ENCODE measurements at places on chromosomes 5 and 9.

GRCh38 chr5:59061377-59061776 lies 478.5 kb downstream of the RAB3C start:
- DNase-seq: no peak

- DNase-seq: no peak
These were observed 31.7 kb downstream of the MRPL22 start for GRCh38 chr5:154972476-154973080.

- DNase-seq: no peak
These were observed 4.1 kb downstream of the CFAP95 start for GRCh38 chr9:69824499-69825252.

DNA sequence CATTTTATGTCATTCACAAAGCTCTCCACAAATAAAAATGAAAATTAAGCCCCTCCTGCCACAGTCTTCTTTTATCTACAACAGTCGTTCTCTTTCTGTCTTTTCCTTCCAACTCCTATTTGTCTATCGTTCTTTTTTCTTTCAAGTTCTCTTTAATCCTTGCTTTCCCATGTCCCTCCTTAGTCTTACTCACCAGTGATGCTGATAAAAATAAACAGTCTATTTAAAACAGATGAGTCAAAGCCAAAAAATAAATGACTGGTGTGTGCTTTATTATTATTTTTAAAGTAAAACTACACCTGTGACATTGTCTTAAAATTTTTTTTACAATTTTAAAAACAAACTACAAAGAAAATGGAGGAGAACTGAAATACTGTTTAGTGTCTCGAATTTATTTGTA lies 137.1 kb upstream of the TMEM161B start:
- DNase-seq: no peak

- no peak for DNase-seq
These were observed 26.5 kb downstream of the HMCN2 start for GRCh38 chr9:130292106-130292505.

DNA sequence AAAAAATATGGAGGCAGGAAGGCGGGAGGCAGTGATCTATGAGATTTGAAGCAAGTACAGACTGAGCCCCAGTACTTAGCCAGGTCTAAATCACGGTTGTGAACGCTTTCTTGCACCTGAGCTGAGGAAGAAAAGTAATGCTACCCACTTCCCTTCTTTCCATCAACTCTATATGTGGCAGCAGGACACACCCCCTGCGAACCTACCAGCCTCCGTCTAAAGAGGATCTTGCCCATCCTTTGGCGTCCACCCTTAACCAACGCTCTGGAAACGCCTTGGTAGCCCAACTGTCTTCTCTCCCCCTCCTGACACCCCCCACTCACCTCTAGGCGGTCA lies 545 bp downstream of the HMGCS1 start:
- no peak for DNase-seq

DNA sequence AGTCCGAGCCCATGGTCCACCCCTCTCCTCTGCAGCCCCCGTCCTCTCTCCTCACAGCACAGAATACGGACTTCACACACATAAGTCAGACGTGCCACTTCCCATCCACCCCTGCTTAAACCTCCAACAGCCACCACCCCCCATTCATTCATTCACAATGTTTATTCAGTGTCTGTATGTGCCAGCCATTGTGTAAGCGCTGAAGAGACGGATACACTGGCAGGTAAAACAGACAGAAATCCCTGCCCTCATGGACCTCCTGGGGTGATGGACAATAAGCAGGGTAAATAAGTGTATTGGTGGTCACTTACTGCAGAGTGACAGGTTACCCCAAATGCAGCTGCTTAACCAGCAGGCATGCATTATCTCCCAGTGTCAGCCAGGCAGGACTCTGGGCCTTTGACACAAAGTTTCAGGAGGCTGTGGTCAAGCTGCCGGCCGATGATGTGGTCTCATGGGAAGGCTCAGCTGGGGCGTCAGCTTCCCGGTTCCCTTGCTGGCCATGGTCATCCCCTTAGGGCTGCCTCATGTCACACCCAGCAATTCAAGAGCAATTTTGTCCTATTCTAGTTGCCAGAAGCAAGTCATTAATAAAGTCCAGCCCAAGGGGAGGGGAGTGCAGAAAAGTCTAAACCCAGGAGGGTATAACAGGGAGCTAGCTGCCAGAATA lies 1.8 kb upstream of the PAXX start:
- no peak for DNase-seq

DNA sequence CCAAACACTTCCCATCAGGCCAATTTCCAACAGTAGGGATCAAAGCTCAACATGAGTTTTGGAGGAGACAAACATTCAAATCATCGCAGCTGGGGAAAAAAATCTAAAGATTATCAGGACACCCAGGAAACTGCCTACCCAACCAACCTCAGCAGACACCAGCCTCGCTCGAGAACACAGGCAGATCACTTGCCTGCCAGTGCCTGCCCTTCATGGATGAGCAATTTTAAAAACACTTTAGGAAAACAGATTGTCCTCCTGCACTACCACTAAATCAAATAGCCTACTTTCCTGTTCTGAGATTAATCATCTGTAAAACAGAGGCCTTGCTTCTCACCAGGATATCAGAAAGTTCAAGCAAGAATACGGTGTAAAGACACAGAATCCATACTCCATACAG lies 14.7 kb upstream of the TMEM174 start:
- DNase-seq: no peak

GRCh38 chr5:175517824-175518450 lies 39.6 kb downstream of the SFXN1 start:
- DNase-seq: no peak

GRCh38 chr5:59542851-59543820 lies 350.4 kb downstream of the PDE4D start:
- no peak for DNase-seq

DNA sequence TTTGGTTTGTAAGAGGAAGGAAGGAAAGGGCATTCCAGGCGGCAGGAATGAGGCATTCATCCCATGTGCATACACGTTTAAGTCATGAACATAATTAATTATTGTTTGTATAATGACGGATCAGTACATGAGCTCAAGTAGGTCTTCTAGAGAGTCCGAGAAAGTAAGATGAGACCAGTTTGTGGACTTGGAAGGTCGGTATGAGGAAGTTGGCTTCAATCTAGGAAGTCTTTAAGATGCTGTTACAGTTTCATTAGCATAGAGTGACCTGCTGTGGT lies 2.1 kb downstream of the GTF3C4 start:
- DNase-seq: no peak

GRCh38 chr9:135255841-135256580 lies 168.5 kb downstream of the OLFM1 start:
- DNase-seq: no peak

DNA sequence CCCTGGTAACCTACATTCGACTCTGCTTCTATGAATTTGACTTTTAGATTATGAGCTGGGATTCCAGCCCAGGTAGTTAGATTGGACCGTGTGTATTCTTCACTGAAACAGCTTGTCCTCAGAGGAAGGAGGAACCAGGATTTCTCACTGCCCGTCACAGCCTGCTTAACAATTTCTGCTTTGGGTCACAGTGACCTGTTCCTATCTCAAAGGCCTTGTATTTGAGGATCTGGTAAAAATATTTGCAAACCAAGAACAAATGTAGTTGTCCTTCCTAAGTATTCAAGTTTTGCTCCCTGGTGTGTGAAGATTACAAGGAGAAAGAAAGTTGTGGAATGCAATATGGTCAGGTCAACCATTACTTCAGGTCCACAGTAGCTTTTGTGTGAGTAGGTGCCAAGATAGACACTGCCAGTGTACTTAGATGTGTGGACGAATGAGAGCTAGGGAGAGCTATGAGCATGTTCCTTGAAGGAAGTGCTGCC lies 55.1 kb downstream of the KIF4B start:
- no peak for DNase-seq

- no peak for DNase-seq
These were observed 34.2 kb downstream of the LYRM7 start for GRCh38 chr5:131204964-131205363.

DNA sequence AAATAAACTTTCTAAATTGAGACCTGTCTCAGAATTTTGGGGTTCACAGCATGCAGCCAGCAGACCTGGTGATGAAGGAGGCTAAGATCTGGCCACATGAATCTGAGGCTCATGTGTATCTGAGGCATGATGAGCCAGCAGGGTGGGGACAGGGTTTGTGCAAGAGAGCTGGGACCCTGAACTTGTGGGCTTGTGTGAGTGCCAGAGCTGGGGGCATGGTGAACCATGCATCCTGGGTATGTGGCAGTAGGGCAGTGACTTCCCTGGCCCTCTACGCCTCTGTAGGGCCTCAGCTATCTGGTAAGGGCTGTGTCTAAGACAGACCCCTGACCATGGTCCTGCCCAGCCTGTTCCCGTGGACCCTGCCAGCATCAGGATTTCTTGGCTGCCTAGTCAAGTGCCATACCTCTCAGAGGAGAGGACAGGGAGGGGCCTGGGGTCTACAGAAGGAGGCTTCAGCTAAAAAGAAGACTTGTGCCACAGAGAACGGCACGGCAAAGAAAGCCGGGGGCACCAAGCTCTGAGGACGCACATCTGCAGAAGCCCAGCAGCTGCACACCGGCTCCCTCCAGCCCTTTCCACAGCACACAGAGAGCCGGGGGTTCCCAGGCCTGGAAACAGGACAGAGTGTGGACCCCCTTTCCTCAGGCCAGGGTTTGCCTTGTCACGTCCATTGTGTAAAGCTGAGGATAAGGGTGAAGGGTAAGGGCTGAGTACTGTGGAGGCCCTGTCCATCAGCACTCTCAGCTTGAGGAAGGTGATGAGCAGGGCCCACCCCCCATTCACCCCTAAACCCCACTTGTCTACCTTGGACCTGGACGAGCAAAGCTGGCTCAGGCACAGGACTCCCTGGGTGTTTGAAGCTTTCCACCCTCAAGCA lies 130.1 kb downstream of the MRPL36 start:
- no peak for DNase-seq

- DNase-seq: no peak
These were observed 151.0 kb downstream of the MYO10 start for GRCh38 chr5:16784843-16785791.

DNA sequence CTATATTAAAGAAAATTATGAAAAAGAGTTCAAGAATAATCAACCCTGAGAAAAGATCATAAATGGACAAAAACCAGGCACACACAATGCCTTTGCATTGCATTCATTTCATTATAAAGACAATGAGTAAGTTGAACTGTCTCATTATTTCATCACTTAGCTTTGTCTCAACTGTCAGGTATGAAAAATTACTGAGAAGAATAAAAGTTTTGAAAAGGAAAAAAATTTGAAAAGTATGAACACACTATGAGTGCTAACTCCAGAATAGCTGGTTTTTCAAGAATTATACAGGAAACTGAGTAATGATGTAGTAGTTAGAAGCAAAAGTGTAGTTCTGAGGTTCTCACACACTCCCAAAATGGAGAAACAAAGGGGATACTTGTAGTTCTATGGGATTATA lies 16.3 kb upstream of the ANXA1 start:
- no peak for DNase-seq

DNA sequence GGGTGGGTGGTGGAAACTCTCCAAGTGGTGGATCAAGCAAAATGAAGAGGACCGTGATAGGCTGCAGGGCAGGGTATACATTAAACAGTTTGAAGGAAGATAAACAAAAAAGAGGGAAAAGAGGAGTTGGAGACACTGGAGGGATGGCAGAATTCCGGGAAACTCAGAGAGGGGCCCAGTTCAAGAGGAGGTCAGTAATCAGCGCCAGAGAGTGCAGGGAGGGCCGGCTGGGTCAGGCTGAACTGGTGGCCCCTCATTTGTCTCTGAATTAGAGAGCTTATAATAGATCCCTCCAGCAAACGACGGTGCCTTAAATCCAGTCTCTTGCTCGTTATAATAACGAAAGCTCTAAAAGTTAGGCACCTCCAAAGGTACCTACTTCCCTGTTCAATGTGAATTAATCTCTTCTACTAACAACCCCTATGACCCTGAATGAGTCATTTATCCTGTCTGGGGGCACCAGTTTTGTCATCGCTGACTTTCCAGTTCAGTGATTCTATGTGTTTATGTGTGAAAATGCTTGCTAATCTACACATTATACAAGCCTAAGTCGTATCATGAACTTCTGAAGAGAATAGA lies 2.4 kb upstream of the ZSWIM6 start:
- no peak for DNase-seq
